A549 treated with CpdA at 1 μM for 4 hours (cell line): ENCODE measurements at places on chromosomes 4 and X. TPM values are rescaled to one million over a fixed set of nuclear protein-coding genes. Genes with fewer than 3 reads are reported as not detected.

The SCML1 gene
- 5.3 to 6.1 TPM (median 5.8 TPM) in 5 replicates for total RNA-seq

The SLC9B1 gene
- 0.07 to 0.15 TPM in 2 of 5 replicates, not detected in the others for total RNA-seq

The TNIP3 gene
- 0.23 to 0.72 TPM (median 0.56 TPM) in 5 replicates for total RNA-seq

The TREX2 gene
- 0.78 to 2.2 TPM (median 1.6 TPM) in 5 replicates for total RNA-seq

The NDUFC1 gene
- 73.3 to 81.5 TPM (median 76.7 TPM) in 5 replicates for total RNA-seq

The SMIM9 gene
- total RNA-seq: not detected in 5 replicates

The ASMT gene
- total RNA-seq: 0.16 to 0.74 TPM (median 0.18 TPM) in 3 of 5 replicates, not detected in the others

The HPSE gene
- total RNA-seq: 1.1 to 1.6 TPM (median 1.3 TPM) in 5 replicates

The CFAP99 gene
- total RNA-seq: 0.07 to 0.08 TPM in 2 of 5 replicates, not detected in the others

The IL13RA1 gene
- 43.1 to 57.9 TPM (median 49.5 TPM) in 5 replicates for total RNA-seq

The NHSL2 gene
- total RNA-seq: 0.33 to 0.49 TPM (median 0.42 TPM) in 5 replicates

The MAP3K15 gene
- 1.8 to 2.2 TPM (median 2.1 TPM) in 5 replicates for total RNA-seq

The CLRN2 gene
- total RNA-seq: not detected in 5 replicates

The CXCL11 gene
- 0.23 to 0.42 TPM (median 0.29 TPM) in 5 replicates for total RNA-seq

The BST1 gene
- 15.8 to 20.7 TPM (median 18.2 TPM) in 5 replicates for total RNA-seq

The APBB2 gene
- total RNA-seq: 6.9 to 10.2 TPM (median 9.1 TPM) in 5 replicates

The MAP7D2 gene
- total RNA-seq: 5.0 to 6.6 TPM (median 5.6 TPM) in 5 replicates

The AR gene
- 3.4 to 4.1 TPM (median 3.5 TPM) in 5 replicates for total RNA-seq

The TRIM75 gene
- total RNA-seq: not detected in 5 replicates

The ARFIP1 gene
- 15.5 to 18.9 TPM (median 16.3 TPM) in 5 replicates for total RNA-seq
